CD14-positive monocyte (primary cell): ENCODE measurements at places on chromosomes 5 and 9.

- DNase-seq, result no peak
These were observed 1132.6 kb downstream of the MAT2B start for GRCh38 chr5:164637931-164638521.

- peak; percentile 41 for DNase-seq
These were observed 375.0 kb upstream of the RFX3 start for GRCh38 chr9:3900673-3901318.

GRCh38 chr5:11377896-11378295 lies 526.4 kb downstream of the CTNND2 start:
- DNase-seq, result no peak

DNA sequence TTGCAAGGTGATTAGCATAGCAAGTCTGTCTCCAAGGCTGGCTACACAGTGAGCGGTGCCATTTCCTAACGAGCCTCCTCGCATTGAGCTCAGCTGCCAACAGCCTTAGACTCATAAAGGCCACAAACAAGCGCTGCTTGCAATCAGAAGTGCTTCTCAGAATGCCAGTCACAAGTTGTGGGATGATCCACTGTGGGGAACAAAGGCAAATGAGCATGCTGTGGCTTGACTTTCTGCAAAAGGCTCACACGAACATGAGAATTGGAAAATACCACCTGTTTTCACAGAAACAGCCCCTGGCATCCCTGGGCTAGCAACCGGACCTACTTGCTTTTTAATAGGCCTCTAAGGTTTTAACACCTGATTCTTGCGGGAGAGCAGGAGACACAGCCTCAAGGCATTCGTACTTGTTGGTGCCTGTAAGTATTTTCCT lies 215.5 kb downstream of the FANCC start:
- no peak for DNase-seq

DNA sequence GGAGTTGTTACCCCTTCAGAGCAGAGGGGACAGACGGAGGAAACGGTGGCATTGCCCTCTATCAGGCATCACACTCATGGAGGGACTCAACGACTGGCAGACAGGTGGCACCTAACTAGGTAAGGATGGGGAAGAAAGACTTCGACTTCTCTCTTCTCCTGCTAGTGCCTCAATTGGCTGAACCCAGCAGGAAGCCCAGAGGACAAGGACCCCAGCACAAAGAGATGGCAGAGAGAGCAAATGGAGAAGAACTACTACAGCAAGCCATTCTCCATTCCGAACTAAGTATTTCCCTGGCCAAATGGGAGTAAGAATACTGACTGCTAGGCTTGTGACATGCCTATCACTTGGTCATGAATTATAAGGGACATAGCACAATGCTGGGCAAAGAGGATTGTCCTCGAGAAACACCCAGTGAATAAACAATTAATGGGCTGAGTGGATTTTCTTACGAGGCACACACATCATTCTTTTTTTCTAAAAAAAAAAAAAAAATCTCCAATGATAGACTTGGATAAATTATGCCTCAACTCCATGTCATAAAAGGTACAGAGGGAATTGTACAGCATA lies 35.3 kb upstream of the CPEB4 start:
- DNase-seq, result no peak

DNA sequence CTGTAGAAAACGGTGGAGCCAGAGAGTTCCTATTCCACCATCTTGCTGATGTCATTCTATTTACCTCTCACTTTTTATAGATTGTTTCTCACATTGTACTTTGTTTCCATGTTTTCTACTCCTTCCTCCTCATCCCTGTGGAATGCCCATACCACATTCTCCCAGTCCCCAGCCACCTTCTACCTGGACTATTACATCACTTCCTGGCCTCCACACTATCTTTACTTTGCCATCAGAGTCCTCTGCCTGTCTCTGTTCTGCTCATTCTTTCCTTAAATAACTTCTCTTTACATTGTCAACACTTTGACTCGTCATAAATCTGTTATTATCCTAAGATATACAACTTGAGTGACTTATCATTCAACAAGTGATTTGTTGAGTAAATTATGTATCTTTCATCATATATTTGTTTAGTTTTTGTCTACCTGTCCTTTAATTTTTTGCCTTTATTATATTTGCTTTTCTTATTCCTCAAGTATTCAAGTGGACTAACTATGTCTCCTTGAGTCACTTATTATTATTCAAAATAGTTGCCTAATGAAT lies 182.5 kb downstream of the ADGRV1 start:
- no peak for DNase-seq

DNA sequence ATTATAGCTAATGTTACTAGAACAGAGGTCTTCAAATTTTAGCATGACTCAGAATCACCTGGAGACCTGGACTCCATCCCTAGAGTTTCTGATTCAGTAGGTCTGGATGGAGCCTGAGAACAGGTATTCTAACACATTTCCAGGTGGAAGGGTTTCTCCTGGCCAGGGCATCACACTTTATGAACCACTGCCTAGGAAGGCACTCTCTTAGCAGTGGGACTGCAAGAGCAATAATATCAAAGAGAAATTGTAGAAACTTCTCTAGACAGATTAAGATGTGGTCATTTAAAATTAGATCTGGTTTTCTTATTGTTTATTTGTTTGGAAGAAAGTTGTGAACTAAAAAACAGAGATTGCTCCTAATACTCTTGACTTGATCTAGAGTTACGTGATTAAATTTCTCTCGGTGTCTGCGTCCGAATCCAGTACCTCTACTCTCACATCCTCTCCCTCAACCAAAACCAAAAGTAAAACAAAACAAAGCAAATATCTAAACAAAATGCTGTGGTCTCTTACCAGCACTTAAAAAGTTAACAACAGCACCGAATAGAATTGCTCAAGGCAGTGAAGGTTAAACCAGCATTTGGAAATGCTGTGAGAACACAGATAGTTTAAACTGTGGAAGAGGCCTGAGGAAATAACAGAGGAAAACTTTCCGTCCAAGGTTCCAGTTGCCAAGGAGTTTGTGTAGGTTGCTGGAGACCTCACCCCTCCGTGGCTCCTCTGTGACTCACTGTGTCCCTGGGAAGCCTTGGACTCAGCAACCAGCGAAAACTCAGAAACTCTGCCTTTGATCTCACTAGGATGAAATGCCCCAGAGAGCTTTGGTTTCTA lies 193.4 kb downstream of the ARRDC3 start:
- DNase-seq, result peak; percentile 53

GRCh38 chr9:115237385-115237998 lies 119.5 kb upstream of the TNC start:
- no peak for DNase-seq

- peak; percentile 5 for DNase-seq
These were observed 56.9 kb downstream of the NPR3 start for GRCh38 chr5:32767948-32768467.

DNA sequence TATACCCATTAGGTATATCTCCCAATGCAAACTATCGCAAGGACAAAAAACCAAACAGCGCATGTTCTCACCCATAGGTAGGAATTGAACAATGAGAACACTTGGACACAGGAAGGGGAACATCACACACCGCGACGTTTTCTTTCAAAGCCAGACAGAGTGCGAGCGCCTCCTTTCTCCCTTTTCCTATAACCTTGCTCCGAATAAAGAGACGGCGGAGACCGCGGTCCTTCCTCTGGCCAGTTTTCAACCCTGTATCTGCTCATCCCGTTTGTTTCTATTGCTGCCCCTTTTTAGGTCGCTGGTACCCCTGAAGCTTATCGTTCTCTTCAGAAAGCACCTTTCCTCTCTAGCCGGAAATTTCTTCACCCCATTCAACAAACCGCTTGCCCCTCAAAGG lies 1.3 kb downstream of the LVRN start:
- DNase-seq, result no peak

- no peak for DNase-seq
These were observed 176.7 kb downstream of the PRR16 start for GRCh38 chr5:120640778-120641177.

DNA sequence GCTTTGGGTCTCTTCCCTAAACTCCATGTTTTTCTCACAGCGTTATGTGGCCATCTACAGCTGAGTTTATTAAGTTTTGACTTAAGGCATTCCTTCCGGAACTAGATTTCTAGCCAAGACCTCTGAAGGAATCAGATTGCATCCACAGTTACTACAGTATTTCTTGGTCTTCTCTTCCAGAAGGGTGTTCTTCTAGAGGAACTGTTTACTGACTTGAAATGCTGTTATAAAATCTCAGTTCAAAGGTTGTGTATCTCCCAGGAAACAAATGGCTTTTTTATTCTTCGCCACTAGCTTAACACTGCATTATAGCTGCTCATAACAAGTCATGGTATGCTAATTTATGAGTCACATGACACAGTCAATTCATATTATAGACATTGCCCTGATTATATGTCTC lies 55.3 kb upstream of the RAD23B start:
- no peak for DNase-seq

GRCh38 chr9:113998525-113999255 lies 79.4 kb downstream of the AMBP start:
- DNase-seq, result no peak

GRCh38 chr9:129063061-129063460 lies 17.9 kb upstream of the DOLPP1 start:
- DNase-seq, result no peak

DNA sequence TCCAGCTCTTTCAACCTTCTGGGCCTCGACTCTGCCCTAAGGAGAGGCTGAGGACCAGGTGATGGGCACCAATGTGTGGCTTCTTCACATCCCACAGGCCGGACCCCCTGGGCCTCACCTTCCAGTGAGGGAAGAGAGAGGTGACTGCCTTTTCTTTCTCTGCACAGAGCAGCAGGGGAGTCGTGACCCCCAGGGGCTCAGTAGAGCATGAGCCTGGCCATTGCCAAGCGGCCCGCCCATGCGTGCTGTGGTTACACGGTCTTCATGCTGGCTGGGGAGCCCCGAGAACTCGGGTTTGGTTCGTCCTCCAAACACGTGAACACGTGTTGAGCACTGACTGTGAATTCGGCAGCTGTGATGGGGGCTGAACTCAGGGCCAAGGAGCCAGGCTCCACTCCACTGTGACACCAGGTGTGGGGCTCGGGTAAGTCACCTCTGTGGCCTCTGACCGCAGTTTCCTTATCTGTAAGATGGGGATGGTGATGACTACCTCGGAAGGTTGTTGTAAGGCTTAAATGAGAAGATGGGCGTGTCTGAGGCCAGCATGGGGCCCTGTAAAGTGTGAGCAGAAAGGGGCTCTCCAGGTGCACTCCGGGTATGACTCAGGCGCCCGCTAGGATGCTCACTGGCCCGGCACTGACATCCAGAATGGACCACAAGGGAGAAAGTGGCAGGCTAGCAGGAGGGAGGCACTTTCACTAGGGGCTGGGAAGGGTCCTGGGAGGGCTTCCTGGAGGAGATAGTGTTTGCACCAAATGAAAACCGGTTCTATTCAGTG lies 13.4 kb upstream of the GRHPR start:
- DNase-seq, result no peak
